ENCODE measurements at places on chromosomes 5 and 9. TPM values are rescaled to one million over a fixed set of nuclear protein-coding genes. Genes with fewer than 3 reads are reported as not detected.

MEIKIN gene
- not detected for total RNA-seq

LCN1 gene
- not detected for total RNA-seq

IZUMO3 gene
- total RNA-seq: not detected

NPR3 gene
- total RNA-seq: not detected

PCDHB12 gene
- not detected for total RNA-seq

Measured in T-helper 1 cell treated with Interleukin-12 subunit alpha and Interleukin-12 subunit beta and Interleukin-4 antibody, amounts not matched to agents 30 ng/mL and 1 ng/mL, for 36 hours (primary cell).